CD8-positive, alpha-beta memory T cell (primary cell): ENCODE measurements at places on chromosomes 6 and 20.

DNA sequence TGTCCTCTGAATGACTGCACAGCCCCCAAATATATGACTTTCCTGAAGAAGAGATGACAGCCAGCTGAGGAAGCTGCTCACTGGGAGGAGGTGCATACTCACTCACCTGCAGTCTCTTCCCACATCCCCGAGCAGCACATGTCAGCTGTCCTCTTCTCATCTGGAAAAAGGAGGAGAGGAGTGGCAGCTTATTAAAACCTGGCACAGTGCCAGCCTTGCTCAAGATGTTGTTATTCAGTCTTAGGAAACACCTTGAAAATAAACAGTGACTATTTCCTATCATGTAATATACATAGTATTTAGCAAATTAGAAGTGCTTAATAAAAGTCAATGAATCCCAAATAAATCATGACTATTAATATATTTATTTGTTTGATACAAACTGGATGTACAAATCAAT is 232.9 kb downstream of the EPM2A start:
- no peak overlapping the region for H3K4me3 ChIP-seq
- no peak for DNase-seq
- H3K4me1 ChIP-seq = no peaks in the 10 kb centered on the region
- H3K27ac ChIP-seq = no peak overlapping the region
- H3K36me3 ChIP-seq = no peaks in the 10 kb centered on the region

DNA sequence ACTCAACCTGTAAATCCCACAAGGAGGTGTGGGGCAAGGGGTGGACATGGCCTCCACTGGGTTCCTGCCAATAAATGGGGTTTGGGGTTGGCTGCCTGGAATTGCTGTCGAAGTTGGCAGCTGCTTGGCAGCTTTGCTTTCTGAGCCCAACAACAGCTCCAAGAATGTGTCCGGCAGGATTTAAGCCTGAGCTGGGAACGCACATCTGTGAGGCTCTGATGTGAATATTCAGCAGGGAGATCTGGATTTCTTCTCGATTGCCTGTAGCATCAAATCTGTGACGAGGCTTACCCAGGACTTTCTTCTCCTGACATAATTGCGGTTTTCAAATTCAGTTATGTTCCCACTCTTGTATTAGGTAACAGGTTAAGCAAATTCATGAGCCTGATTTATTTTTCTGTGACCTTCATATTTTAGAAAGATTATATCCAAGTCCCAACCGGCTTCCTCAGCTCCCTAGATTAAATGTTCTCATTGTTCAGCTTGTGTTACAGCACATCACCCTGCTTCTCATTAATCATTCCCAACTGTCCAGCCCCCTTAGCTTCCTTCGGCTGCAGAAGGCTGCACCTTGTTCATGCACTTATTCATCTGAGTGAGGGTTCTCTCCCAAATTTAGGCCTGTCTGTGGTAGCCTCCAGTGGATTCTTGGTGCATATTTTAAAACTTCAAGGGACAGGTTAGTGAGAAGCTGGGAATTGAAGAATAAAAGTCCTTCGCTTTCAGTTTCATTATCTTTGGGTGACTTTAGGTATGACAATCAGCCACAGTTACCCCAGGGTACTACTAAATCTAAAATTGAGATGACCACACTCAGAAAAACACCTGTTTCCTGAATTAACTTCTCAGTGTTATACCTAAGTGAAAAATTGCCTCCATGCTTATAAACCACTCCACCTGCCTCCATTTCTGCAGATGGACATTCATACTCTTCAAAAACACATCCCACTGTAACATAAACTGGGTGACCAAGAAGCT is 310.0 kb downstream of the ESR1 start:
- H3K36me3 ChIP-seq = peaks cover 30% of the 10 kb centered on the region
- no peak overlapping the region for H3K27ac ChIP-seq
- H3K4me1 ChIP-seq = no peaks in the 10 kb centered on the region
- no peaks in the 10 kb centered on the region for H3K27me3 ChIP-seq
- no peak for DNase-seq

GRCh38 chr6:71892641-71893040 is 6.3 kb downstream of the RIMS1 start:
- H3K4me3 ChIP-seq = no peak overlapping the region
- H3K4me1 ChIP-seq = no peaks in the 10 kb centered on the region
- no peaks in the 10 kb centered on the region for H3K27me3 ChIP-seq
- no peak for DNase-seq
- H3K36me3 ChIP-seq = no peaks in the 10 kb centered on the region

GRCh38 chr6:6057442-6058053 is 50.8 kb upstream of the NRN1 start:
- H3K27ac ChIP-seq = no peak overlapping the region
- H3K4me1 ChIP-seq = no peaks in the 10 kb centered on the region
- no peak overlapping the region for H3K4me3 ChIP-seq

DNA sequence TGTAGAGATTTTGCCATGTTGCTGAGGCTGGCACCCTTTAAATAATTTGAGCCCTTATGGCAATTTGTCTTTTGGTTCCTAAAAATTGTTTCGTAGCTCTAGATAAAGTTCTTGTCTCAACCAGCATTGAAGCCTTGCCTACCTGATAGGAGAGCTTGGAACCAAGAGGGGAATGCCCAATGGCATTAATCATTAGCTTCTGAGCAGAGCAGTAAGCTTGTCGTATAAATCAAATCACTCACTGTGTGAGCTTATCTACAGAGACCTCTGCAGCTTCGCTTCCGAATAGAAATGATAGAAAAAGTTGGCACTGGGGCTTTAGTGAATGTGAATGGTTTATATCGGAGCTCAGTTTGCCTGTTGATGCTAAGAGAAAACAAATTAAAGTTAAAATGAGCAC is 10.7 kb downstream of the ANKRD6 start:
- H3K36me3 ChIP-seq = no peaks in the 10 kb centered on the region
- no peaks in the 10 kb centered on the region for H3K27me3 ChIP-seq
- no peak for DNase-seq
- no peaks in the 10 kb centered on the region for H3K4me1 ChIP-seq
- no peak overlapping the region for H3K4me3 ChIP-seq

- H3K27me3 ChIP-seq = no peaks in the 10 kb centered on the region
- no peak overlapping the region for H3K27ac ChIP-seq
- DNase-seq = peak; percentile 41
- H3K36me3 ChIP-seq = peaks cover 54% of the 10 kb centered on the region
- H3K4me1 ChIP-seq = no peaks in the 10 kb centered on the region
Measured at GRCh38 chr20:32437391-32438074, 79.4 kb downstream of the ASXL1 start.

GRCh38 chr6:110013386-110013785 is 35.3 kb downstream of the GPR6 start:
- no peaks in the 10 kb centered on the region for H3K27me3 ChIP-seq
- H3K4me1 ChIP-seq = no peaks in the 10 kb centered on the region
- DNase-seq = no peak
- no peaks in the 10 kb centered on the region for H3K36me3 ChIP-seq
- no peak overlapping the region for H3K4me3 ChIP-seq

DNA sequence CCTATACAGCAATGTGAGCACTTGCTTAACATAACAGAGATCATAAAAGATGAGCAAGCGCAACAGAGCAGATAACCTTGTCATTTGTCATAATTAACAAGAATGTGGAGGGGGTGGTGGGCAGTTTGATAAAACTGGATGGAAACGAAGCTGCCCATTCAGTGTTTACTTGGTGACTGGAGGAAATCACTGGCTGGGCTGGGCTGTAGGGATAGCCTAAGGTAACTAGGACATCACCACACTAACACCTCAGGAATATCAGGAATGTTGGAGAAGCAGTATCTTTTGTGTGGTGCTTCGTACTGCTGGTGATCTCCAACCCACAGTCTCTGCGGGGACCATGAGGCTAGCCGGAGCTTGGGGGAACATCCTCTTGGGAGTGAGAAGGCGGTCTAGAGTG is 218.4 kb downstream of the HIVEP2 start:
- no peaks in the 10 kb centered on the region for H3K36me3 ChIP-seq
- H3K27ac ChIP-seq = no peak overlapping the region
- peaks cover 10% of the 10 kb centered on the region for H3K4me1 ChIP-seq
- DNase-seq = no peak
- H3K27me3 ChIP-seq = no peaks in the 10 kb centered on the region
- H3K4me3 ChIP-seq = no peak overlapping the region

- no peaks in the 10 kb centered on the region for H3K36me3 ChIP-seq
- H3K4me1 ChIP-seq = no peaks in the 10 kb centered on the region
- no peak for DNase-seq
- H3K27me3 ChIP-seq = no peaks in the 10 kb centered on the region
- no peak overlapping the region for H3K4me3 ChIP-seq
Measured at GRCh38 chr20:33896509-33896908, 85.4 kb downstream of the CHMP4B start.

- no peaks in the 10 kb centered on the region for H3K4me1 ChIP-seq
- H3K27me3 ChIP-seq = no peaks in the 10 kb centered on the region
- H3K4me3 ChIP-seq = no peak overlapping the region
- no peak for DNase-seq
- H3K36me3 ChIP-seq = no peaks in the 10 kb centered on the region
Measured at GRCh38 chr6:25637960-25638434, 14.0 kb upstream of the SCGN start.

DNA sequence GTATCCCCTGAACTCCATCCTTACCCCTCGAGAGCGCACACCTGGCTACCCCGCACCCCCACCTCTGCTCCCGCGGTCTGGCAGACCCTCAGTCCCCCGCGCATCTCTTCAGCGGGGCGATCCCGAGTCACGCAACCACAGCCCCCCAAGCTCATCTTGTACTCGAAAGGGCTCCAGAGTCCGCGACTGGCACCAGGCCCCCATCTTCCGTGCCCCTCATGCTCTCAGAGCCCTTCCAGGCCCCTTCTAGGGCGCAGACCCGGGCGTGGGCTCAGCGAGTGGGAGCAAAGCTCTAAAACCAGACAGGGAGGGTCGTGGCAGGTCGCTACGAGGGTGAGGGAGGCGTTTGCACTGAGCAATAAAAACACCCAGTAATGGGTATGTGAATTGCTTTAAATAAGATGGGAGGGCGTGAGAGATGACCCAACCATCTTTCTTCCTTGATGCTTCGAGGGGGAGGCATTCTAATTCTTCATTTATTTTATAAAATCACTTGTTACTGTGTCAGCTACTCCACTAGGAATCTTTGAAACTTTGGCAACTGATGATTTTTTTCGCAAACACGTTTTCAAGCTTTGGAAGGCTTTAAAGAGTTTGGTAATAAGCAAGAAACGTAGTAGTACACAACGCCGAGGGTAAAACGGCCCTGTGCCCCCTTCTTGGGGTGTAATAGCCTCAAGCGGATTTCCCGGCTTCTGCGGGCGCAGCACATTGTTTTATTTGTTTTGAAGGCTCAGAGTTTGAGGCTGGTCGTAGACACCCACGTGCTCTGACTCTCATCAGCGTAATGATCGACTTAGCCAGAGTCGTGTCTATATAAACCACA is 42.6 kb upstream of the SUPT3H start:
- peaks cover 7% of the 10 kb centered on the region for H3K27me3 ChIP-seq
- peaks cover 24% of the 10 kb centered on the region for H3K4me1 ChIP-seq
- no peaks in the 10 kb centered on the region for H3K36me3 ChIP-seq
- peak overlapping the region; percentile 35 for H3K27ac ChIP-seq
- DNase-seq = peak; percentile 41
- H3K4me3 ChIP-seq = peak overlapping the region; percentile 46

GRCh38 chr6:135837735-135838449 is 13.6 kb upstream of the PDE7B start:
- H3K4me3 ChIP-seq = no peak overlapping the region
- H3K4me1 ChIP-seq = no peaks in the 10 kb centered on the region
- no peaks in the 10 kb centered on the region for H3K27me3 ChIP-seq
- H3K27ac ChIP-seq = no peak overlapping the region

GRCh38 chr20:22525821-22526220 is 58.6 kb downstream of the FOXA2 start:
- no peak for DNase-seq
- H3K27me3 ChIP-seq = no peaks in the 10 kb centered on the region
- H3K4me1 ChIP-seq = no peaks in the 10 kb centered on the region

DNA sequence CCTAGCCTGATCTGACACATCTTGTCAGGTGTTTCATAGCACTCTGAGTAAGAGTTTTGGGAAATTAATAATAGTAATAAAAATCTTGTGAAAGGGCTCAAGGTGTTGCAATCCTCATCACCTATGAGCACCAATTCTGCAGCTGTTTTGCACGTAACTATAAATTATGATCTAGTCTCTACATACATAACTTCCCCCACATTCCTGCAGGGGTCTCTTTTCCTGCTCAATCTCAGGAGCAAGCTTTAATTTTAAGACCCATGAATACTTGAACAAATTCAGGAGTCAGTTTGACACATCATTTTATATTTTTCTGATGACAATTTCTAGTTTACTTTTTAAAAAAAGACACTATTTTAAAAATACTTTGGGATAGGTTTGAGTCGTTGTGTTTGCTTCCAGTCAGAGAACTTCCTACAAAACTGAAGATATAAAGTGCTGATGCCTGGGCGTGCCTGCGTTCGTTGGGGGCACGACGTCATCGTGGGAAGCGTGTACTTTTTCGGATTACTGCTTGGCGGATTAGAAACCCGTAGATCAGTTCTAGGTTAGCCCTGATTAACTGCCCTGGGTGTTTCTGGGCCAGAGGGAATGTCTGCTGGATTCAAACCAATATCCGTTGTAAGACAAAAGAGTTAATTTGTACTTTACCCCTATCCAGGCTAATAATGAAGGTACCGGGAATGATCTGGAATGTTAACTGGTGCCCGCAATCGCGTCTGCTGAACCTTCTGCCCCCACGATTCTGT is 1.0 kb upstream of the E2F3 start:
- H3K27me3 ChIP-seq = no peaks in the 10 kb centered on the region
- DNase-seq = peak; percentile 41
- H3K36me3 ChIP-seq = no peaks in the 10 kb centered on the region
- H3K4me1 ChIP-seq = peaks cover 27% of the 10 kb centered on the region
- H3K4me3 ChIP-seq = peak overlapping the region; percentile 96

DNA sequence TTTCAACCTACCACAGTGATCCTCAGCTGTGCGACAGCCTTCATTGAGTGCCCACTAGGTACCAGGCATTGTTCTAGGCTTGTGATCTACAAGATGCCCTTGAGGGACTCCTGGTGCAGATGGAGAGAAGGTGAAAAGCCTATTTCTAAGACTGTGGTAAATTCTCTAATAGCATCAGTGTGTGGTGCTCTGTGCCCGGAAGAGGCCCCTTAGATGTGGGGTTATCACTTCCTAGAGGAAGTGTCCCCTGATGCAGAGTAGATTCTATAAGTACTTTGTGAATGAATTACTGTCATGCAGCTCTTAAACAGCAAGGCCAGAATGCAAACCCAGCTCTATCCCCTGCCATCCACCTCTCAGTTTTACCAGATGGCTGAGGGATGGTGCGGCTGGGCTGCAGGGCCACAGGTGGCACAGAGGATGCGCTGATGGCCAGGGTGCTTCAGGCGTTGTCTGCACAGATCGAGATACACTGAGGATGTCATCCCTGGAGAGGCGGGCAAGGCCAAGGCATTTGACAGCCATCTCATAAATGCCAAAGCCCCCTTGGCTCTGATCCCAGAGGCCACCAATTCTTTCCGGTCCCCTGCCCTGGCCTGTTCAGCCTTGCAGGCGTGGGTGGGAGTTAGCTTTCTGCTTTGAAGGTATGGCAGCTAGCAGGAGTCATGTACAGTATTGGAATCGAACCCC is 96.7 kb downstream of the TOX2 start:
- no peaks in the 10 kb centered on the region for H3K36me3 ChIP-seq
- no peaks in the 10 kb centered on the region for H3K27me3 ChIP-seq
- no peak overlapping the region for H3K4me3 ChIP-seq
- no peak for DNase-seq
- H3K4me1 ChIP-seq = peaks cover 19% of the 10 kb centered on the region
- no peak overlapping the region for H3K27ac ChIP-seq
